G401 (cell line): ENCODE measurements at places on chromosomes 6 and 20. TPM values are rescaled to one million over a fixed set of nuclear protein-coding genes. Genes with fewer than 3 reads are reported as not detected.

DNA sequence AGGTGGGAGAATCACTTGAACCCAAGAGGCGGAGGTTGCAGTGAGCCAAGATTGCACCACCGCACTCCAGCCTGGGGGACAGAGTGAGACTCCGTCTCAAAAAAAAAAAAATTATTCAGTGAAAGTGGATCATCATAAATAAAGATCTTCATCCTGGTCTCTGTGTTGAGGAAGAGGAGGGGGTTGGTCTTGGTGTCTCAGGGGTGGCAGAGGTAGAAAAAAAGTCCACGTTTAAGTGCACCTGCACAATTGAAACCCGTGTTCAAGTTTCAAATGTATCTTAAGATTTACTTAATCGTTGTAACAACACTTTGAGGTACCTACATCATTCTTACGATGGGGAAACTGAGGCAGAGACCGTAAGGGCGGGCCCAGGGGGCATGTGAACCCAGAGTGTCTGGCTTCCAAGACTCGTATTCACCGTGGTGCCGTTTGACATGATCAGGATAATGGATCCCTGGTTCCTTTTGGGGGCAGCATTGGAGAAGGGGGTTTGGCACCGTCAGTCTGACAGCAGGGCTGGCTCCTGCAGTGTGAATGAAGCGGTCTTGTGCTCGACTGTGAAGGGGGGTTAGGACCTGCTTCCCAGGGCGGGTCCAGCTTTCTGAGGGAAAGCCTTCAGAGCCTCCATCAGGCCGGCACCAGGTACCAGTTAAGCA, 32.9 kb upstream of the ID1 start:
- DNase-seq: no peak

GRCh38 chr6:99189823-99190721, 159.4 kb downstream of the FAXC start:
- no peak for DNase-seq

DNA sequence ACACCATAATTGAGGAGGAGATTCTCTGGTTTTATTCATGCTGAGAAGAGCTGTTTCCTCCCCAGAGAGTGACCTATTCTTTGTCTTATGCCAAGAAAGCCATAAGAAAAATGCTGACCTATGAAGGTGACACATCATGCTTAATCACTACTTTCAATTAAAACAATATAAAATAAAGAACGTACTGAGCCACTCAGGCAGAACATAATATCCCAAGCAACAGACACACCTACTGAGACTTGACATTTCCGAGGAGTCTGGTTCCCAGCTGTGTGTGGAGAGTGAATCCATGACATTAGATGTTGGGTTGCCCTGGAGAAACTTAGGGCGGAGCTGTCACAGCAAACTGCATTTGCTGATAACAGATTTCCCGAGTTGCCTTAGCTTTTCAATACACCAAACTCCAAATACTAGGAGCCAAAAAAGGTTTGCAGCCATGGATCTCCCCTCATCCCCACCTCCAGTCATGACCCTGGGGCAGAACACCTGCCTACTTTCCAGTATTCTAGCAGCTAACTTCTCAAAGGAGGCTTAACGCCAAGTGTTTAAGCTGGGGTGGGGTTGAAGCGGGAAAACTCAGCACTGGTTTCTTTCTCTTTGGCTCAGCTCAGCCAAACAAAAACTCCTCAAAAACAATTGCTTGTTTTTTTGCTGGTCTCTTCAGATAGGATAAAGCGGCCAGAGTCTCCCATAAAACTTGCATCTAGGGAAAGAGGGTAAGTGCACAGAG, 92.2 kb downstream of the BACH2 start:
- no peak for DNase-seq

GRCh38 chr6:157689875-157690274, 133.2 kb upstream of the SNX9 start:
- no peak for DNase-seq

GRCh38 chr6:145561095-145562072, 173.9 kb downstream of the EPM2A start:
- no peak for DNase-seq

DNA sequence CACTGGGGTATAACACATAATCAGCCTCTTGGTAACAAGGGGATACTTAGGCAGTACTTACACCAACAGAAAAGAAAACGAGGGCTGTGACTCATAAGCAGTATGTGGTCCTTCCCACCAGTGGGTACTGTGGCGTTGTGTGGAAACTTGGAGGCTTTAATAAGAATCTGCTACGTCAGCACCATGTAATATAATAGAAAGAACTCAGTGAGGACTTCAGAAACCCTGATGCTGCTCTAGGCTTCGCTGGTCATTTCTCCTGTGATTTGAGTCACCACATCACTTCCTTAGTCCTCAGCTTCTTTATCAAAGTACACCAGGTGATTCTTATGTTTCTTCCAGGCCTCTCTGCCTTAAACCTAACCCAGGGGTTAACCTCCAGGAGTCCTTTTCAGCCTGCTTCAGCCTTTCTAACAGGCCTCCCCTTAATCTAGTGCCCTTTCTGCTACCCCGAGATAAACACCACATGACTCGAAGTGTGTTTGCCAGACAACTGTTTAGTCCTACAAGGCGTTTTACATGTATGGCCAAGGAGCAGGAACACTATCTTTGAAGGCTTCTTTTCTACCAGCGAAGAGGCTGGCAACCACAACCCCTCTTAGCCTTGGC, 68.5 kb downstream of the FYN start:
- no peak for DNase-seq

Gene HCRTR2
- total RNA-seq: not detected in 2 replicates

Gene TXLNB
- 0.03 TPM in 1 of 2 replicates, not detected in the other for total RNA-seq
